ENCODE measurements at places on chromosomes 2 and 18.

DNA sequence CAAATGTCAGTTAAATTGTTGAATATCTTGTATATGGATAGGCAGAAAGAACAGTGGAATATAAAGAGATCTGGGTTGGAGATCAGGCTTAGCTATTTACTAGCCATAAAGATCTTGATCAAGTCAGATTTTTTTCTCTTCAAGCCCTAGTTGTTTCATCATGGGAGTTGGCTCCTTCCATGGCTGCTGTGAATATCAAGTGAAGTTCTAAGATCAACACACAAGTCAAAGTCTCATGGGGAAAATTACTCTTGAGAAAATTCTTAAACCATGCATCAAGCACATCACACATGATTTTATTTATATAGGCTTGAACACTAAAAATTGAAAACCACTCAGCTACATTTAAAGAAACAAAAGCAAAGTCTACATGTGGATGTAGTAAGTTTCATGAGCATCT lies 79.8 kb downstream of the C1D start:
- DNase-seq, result no peak

- no peak for DNase-seq
Measured at GRCh38 chr2:195514365-195514764, 142.7 kb upstream of the SLC39A10 start.

- no peak for DNase-seq
Measured at GRCh38 chr2:234313558-234313957, 183.3 kb downstream of the ARL4C start.

- DNase-seq, result no peak
Measured at GRCh38 chr2:118852605-118853128, 5.2 kb upstream of the EN1 start.

DNA sequence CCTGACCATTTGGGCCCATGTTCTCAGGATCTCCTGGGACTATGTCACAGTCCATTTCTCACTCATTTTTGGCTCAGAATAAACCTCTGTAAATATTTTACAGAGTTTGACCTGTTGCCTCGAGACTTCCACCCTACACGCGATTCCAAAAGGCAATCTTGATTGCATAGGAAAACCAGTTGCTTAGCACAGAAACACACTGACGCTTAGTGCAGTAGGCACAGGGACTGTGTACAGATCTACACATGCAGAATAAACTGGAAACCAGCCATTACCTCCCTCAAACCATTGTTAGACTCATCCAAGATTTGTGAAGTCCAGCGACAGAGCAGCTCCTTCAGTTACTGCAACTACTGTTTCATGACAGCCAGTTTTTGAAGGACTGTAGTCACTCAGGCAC lies 73.0 kb downstream of the NCKAP5 start:
- no peak for DNase-seq

- DNase-seq, result no peak
Measured at GRCh38 chr2:98899041-98899702, 36.9 kb downstream of the CRACDL start.

DNA sequence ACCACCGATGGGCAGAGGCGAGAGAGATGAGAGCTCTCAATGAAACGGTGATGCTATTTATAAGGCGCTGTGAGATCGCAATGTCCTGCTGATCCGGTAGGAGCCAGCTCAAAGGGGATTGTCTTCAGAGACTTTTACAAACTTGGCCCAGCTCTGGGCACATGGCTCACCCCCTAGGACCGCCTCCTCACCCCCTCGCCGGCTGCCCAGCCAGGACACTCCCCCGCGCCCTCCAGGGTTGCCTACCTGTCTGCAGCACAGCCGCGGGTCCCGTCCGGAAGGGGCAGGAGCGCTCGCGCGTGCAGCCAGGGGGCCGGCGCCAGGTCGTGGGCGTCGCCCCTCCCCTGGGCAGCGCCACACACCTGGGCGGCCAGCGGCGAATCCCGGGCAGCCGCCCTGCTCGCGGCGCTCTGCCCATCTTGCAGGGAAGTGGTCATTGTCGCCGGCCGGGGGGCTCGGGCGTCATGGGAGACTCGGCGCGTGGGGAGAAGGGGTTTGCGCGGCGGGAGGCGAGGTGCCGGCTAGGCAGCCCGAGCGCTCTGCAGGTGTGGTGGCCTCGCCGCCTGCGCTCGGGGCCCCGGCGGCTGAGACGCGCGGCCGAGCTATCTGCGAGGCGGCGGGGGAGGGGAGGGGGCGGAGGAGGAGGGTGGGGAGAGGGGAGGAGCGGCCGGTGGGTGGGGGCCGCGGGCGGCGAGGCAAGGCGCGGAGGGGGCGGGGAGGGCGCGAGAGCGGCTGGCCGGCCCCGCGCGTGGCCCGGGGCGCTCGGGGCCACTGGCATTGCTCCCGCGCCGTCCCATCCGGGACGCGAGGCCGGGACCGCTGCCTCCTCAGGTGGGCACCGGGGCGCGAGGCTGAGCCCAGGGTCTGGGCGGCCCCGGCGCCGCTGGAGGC lies at the start of gene GRB14:
GRB14 (minus strand) TSS at position 610 of the 891 bp plus-strand sequence; CDS start at position 437, 173 bp downstream.
- peak; percentile 11 for DNase-seq

- DNase-seq, result no peak
Measured at GRCh38 chr2:85244828-85245227, 83.0 kb downstream of the TGOLN2 start.

DNA sequence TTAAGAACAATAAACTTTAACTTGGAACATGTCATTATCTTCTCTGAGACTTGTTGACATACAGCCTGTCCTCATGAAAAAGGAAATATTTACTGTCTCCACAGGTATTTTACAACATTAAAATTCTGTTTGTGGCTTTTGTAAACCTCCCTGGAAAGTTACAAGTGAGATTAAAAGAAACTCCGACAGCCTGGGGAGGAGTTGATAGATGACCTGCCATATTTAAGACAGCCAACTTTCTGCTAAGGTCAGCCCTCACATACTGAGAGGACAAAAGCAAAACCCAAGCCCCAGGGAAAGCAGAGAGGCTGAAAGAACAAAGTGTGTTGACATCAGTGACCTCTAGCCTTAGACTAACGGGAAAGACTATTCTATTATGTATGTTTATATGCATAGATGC lies 350.2 kb downstream of the RIT2 start:
- no peak for DNase-seq

All from cortex of kidney (tissue), 1 donor.